ENCODE measurements at places on chromosomes 4 and X. TPM values are rescaled to one million over a fixed set of nuclear protein-coding genes. Genes with fewer than 3 reads are reported as not detected.

DNA sequence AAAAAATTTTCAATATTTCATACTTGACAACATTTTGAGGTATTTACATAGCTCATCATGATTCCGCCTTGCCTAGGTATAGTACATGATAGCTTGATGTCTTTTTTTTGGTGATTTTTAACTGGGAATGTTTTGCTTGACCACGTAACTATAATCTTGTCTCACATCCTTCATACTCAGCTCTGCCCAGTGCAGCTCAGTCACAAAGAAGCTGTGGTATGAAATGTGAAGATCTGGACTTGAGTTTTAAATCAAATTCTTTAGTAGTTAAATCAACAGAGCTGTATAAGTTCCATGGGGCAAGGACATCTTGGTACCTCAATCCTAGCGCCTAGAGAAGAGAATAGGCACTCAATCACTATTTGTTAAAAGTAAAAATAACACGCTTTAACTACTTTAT is 276.3 kb upstream of the DKK2 start:
- DNase-seq, result no peak
- H3K4me3 ChIP-seq, result no peak overlapping the region
- no peaks in the 10 kb centered on the region for H3K27me3 ChIP-seq
- no peaks in the 10 kb centered on the region for H3K36me3 ChIP-seq

The PALLD gene
- total RNA-seq, result 183 TPM

The CFAP47 gene
- 0.15 TPM for total RNA-seq

DNA sequence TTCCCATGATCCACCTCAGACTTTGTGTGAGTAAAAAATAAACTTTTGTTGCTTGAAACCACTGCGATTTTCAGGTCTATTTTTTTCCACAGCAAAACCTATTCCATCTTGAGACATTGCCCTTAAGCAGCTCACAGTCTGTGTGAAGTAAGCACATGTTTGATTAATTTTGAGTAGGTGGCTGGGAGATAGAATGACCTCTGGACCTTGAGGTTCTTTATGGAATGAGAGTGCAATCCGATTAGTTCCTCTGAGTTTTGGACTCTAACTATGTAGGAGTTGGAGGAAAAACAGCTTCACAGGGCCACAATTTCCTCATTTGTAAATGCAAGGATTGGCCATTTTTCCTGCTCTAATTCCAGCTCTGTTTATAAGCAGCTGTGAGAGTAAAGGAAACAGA is 234.1 kb upstream of the IGFBP7 start:
- no peak for DNase-seq
- no peaks in the 10 kb centered on the region for H3K36me3 ChIP-seq
- no peak overlapping the region for H3K4me3 ChIP-seq
- no peaks in the 10 kb centered on the region for H3K4me1 ChIP-seq
- H3K27ac ChIP-seq, result no peak overlapping the region
- no peaks in the 10 kb centered on the region for H3K27me3 ChIP-seq

The HERC3 gene
- total RNA-seq, result 73.4 TPM

The VCX2 gene
- not detected for total RNA-seq

DNA sequence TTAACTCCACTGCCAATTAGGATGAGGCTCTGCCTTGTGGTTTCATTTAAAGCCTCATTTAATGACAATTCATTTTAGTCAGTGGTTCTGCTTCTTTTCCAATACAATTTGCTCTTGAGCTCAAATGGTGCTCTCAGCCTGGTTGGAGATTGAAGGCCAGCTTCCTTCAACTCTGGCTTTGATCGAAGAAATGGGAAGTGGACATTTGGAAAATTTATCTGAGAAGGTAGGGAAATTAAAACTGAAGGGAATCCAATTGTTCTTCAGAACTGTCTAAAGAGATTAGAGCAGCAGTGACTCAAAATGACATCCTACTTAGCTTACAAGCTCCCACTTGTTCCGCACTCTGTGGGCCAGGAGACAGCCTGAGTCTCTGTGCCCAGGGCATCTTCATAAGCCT is 206.8 kb downstream of the SMARCA1 start:
- no peak overlapping the region for H3K4me3 ChIP-seq
- no peaks in the 10 kb centered on the region for H3K36me3 ChIP-seq
- H3K27me3 ChIP-seq, result no peaks in the 10 kb centered on the region
- H3K4me1 ChIP-seq, result no peaks in the 10 kb centered on the region
- DNase-seq, result no peak

The CLIC2 gene
- total RNA-seq, result 54.9 TPM
